ENCODE measurements at places on chromosomes 13 and 19.

DNA sequence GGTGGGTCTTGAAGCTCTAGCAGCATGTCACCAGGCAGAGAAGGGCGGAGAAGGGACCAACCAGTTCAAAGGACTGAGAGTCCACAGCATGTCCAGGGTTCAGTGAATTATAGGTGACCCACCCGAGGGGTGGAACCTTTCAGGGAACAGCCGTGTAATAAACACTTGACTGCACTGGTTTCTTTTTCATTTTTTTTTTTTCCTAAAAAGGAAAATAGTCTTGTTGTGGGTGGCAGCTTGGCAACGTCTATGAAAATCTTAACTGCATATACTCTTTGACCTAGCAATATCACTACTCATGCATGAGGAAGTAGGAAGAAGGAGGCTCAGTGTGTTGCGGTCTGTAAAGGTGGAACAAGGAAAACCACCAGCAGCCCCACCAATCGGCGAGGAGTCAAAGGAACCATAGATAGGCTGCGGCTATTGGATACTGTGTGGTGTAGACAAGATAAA is 13.0 kb upstream of the MYH14 start:
- DNase-seq = no peak

DNA sequence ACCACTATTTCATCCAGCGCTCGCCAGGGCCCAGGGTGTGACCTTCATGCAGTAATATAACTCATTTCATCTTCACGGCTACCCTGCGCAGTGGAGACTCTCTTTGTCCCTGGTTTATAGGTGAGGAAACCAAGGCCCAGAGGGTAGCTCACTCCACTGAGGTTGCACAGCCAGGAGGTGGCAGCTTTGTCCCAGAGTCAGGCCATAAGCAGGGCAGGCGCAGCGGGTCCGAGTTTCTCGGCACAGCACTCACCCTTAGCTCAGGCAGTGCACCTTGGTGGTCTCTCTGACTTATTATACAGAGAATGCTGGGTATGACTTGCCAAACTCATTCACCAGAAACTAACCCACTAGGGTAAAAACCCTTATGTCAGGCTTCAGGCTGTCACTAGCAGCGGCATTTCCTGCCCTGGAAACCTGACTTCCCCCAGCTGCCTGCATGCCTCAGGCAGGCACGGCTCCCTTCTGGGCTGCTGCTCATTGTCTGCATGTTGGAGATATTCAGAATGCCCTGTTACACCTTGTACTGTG is 24.5 kb downstream of the PPP5C start:
- peak; percentile 42 for DNase-seq

DNA sequence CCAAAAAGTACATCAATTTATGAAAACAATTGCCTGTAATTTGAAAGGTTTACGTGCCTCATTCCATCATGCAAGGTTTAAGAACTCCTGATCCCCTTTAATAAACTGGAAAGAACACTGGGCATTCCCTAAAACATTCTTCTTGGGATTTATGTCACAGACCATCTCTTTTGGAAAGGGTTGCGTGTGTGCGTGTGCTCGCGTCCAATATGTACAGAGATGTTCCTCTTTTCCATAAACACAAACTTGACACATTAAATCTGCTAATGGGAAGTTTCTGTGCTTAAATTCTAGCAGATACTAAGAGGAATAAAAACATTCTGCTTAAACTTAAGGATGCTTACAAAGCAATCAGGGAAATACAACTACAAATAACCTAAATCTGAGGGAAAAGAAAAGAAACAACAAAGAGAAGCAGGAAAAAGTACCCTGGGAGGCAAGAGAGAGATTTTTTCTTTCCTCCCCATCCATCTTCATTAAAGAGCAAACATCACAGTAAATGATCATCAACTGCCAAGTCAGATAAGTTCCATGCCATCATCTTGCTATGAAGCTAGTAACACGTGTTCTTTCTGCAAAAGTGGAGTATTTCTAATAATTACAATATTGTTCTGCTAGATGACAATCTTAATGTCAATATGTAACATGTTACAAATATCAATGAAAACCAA is 83.7 kb downstream of the STK24 start:
- DNase-seq = no peak

GRCh38 chr19:23539499-23539898 is 144.2 kb upstream of the ZNF91 start:
- DNase-seq = no peak

- DNase-seq = no peak
These were observed 1351.3 kb downstream of the EFNB2 start for GRCh38 chr13:105184201-105184600.

- DNase-seq = no peak
These were observed 341.9 kb upstream of the TMTC4 start for GRCh38 chr13:101016475-101016874.

- DNase-seq = no peak
These were observed 115.4 kb downstream of the ABCC4 start for GRCh38 chr13:95185851-95186250.

- DNase-seq = no peak
These were observed 251.5 kb downstream of the DNAJC15 start for GRCh38 chr13:43274881-43275280.

DNA sequence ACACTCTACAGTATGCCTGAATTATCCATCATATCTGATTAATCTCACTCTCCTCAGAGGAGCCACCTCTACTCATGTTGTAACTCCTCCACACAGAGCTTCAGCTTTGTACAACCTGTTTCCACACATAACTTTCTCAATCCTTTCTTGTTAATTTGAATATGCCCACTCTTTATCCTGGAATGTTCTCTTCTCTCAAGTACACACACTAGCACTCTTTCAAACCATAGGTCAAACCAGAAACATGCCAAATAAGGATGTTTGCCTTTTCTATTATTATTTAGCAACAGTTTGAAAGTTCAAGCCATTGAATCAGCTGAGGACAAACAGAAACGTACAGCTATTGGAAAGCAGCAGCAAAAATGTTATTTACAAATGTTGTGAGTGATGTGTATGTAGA is 110.3 kb downstream of the MIPEP start:
- no peak for DNase-seq

- DNase-seq = no peak
These were observed 21.5 kb downstream of the COL4A2 start for GRCh38 chr13:110328573-110328972.

DNA sequence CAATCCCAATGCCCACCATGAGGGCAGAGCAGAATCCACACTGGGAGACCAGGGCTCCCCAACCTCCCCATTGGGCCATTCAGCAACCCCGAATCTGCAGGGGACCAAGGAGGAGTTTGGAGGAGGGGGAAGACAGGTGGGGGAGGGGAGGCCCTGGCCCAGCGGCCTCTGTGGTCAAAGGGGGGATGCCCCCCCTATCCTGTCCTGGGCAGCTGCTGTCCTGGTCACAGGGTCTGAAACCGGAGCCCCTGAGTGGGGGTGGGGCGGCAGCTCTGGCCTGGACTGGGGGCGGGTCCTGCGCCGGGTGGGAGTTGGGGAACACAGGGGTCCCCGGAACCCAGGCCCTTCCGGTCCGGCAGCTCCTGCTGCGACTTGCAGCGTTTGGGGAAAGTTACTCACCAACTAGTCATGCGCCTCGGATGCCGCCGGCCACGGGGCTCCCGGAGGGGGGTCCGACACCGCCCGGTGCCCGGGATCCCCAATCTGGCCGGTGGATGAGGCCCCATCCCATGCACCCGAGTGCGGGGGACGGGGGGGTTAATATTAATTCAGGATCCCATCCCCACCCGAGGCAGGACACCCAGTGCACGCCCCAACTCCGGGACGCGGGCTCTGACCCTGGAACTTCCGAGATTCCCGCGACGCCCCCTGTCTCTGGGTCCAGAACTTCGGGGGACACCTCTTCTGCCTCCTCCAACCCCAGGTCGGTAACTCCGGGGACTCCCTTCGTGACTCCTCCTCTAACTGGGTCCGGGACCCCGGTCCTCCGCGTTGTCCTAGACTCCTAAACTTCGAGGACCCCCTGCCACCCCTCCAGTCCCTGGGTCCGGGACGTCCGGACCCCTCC is 872 bp downstream of the HOMER3 start:
- DNase-seq = peak; percentile 64

DNA sequence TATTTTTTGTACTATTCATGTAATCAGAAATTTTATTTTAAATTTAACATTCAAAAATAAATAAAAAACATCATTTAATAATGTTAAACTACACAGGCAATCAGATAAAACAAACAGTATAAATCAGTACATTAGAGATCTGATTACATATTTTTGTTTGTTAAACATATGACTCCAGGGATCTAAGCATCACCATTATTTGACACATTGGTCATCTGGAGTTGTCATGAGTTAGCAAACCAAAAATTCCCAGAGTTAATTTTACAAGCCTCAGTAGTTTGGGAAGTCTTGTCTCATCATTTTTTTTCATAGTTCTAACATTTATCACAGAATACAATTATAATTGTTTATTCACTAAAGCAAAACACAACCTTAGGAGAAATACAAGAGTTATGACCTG is 770.8 kb upstream of the SLITRK6 start:
- DNase-seq = no peak

DNA sequence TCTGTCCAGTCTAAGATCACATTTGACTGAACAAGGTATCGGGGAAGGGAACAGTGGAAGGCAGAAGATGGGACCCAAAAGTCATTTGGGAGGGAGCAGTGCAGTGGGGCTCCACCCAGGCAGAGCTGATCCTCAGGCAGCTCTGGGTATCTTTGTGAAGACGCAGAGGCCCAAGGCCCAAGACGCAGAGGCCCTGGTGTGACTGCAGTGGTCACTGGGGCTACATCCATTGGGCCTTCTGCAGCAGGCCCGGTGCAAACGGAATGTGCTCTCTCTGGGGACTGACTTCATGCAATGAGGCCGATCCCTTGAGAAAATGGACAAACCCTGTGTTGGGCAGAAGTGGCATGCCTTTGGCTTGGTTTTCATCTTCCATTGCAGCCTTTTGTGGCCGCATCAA is 463.4 kb upstream of the ZNF507 start:
- DNase-seq = no peak

DNA sequence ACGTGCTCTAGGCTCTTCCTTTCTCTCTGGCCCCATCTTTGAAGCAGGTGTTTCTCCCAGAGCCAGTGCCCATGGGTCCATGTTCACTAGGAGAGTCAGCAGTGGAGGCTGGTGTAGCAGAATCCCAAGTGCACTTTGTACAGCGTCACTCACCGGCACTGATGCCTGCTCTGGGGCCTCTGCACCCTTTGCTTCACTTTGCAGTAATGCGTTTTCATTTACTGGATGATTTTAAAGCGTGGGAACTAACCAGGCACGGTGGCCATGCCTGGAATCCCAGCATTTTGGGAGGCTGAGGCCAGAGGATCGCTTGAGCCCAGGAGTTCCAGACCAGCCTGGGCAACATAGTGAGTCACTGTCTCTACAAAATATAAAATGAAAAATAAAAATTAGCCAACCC is 30.7 kb downstream of the SLC25A42 start:
- no peak for DNase-seq

DNA sequence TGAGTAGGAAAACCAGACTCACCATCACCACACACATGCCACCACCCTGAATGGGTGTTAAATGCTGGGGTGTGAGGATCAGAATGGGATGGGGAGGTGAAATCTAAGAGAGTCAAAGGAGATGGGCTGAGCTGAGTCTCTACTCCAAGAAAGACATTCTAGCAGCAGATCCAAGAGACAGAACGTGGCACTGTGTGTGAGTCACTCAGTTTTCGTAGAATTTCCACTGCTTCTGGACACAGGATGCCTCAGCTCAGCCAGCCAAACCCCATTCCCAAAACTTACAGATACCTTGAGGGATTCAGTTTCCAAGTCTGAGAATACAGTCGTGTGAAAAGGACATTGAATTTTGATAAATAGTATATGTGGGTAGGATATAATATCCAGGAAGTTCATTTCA is 7.3 kb upstream of the CYP2A7 start:
- DNase-seq = no peak

- peak; percentile 66 for DNase-seq
These were observed 4.0 kb downstream of the RTN2 start for GRCh38 chr19:45492627-45493470.

GRCh38 chr13:112928972-112929782 is 39.8 kb upstream of the MCF2L start:
- DNase-seq = peak; percentile 46

DNA sequence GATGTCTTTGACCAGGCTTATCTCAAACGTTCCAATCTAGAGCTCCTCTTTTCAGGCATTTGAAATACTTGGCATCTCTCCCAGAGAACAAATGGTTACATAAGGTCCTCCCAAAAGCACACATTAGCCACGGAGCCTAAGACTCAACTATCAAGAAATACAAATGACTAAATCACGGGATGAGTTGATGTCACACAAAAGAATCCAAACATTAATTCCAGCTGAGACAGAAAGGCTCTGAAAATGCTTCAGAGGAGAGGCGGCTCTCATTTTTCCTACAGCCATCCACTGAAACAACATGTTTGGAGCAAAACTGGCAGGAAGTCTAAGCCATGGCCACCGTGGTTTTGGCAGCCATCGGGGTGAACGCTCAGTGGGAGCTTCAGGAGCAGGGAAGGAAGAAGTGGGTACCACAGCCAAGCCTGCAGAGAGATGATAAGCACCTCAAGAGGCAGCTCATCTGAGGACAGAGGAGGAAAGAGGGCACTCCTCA is 122.5 kb downstream of the STK24 start:
- peak; percentile 96 for DNase-seq

GRCh38 chr19:23542562-23542961 is 144.4 kb downstream of the ZNF675 start:
- no peak for DNase-seq

DNA sequence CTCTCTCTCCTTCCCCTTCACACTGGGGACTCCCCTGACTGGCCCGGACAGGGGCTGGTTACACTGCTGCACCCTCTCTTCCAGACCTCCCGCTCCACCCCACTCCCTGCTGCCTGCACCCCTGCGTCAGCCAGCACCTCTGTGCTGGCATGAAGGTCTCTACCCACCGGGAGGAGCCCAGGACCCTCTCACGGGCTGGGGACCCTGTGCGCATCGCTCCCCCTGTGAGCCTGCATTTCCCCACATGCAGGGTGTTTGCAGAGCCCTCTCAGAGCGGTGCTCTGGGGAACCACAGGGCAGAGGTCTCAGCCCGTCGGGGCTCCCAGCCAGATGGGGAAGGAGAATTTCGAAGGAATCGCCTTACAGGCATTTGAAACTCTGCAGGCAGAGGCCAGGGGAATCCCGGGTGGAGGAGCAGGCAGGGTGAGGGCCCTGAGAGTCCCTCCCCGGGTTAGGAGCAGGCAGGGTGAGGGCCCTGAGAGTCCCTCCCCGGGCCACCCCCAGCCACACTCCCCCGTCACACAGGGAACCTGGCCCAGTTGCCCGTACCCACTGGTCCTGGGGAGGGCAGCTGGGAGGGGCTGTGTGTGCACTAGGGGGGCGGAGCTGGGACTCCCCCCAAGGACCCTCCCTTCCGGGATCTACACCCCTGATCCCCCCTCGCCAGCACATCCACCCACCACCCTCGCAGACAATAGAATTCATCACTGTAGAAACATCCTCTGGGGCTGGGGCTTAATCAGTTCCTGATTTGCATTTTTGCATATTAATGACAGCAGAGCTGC is 16.3 kb upstream of the TCF3 start:
- no peak for DNase-seq
